ENCODE measurements at places on chromosomes 5 and 9.
A peak's percentile ranks its signal among the peaks of the same experiment; 100 is the strongest.

GRCh38 chr9:26779062-26779461 lies 113.5 kb downstream of the CAAP1 start:
- no peaks in the 10 kb centered on the region for H3K27me3 ChIP-seq
- peaks cover 4% of the 10 kb centered on the region for H3K4me1 ChIP-seq
- peak; percentile 36 for DNase-seq
- no peaks in the 10 kb centered on the region for H3K36me3 ChIP-seq
- H3K27ac ChIP-seq, result no peak overlapping the region
- no peak overlapping the region for H3K4me3 ChIP-seq

DNA sequence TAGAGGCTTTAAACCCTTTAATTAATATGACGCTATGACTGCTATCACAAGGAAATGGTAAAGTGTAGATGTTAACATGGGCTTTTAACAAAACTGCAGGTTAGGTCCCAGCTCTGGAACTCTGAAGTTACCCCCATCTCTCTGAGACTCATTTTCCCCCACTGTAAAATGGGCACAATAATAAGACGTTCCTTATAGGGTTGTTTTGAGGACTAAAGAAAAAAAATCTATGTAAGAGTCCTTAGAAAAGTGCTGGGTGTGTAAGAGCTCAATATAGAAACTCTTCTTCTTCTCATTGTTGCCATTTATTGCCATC lies 45.8 kb upstream of the STK32A start:
- DNase-seq, result no peak
- H3K27ac ChIP-seq, result no peak overlapping the region
- peaks cover 28% of the 10 kb centered on the region for H3K27me3 ChIP-seq
- H3K4me3 ChIP-seq, result no peak overlapping the region
- no peaks in the 10 kb centered on the region for H3K36me3 ChIP-seq
- H3K4me1 ChIP-seq, result no peaks in the 10 kb centered on the region

DNA sequence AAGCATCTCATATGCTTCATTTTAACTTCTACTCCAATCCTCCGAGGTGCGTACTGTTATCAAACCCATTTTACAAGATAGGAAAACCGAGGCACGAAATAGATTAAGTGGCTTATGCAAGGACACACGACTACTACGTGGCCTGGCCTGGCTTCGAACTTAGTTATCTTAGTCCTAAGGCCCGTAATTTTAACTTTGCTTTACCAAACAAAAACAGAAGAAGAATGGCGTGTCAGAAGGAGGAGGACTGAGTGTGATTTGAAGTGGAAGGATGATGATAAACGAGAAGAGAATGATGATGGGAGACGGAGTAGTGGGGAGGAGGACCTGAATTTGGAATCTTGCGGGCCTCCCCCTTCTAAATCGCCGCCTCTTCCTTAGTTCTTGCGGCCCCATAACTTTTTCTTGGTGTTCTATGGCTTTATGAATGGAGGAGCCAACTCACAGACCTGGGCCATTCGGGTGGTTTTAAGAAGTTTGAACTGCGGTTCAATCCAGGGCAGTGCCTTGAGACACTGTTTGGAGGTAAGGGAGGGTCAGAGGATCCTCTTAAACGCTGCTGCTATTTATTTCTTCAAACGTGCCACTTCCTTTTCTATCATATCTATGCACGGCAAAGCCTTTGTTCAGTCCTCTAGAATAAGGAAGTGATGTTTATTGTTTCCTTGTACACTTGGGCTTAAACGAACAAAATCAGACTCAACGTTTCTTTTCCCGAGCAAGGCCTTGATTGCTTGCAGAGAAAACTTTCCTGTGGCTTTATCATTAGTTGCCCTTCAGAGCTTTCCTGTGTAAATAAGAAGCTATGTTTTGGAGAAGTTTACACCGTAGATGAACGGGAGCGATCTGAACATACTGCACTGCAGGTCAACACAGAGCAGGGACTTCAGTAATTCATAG lies 795 bp downstream of the CNOT8 start:
- no peaks in the 10 kb centered on the region for H3K27me3 ChIP-seq
- H3K4me1 ChIP-seq, result peaks cover 11% of the 10 kb centered on the region
- H3K4me3 ChIP-seq, result peak overlapping the region; percentile 93
- DNase-seq, result peak; percentile 14
- no peaks in the 10 kb centered on the region for H3K36me3 ChIP-seq

DNA sequence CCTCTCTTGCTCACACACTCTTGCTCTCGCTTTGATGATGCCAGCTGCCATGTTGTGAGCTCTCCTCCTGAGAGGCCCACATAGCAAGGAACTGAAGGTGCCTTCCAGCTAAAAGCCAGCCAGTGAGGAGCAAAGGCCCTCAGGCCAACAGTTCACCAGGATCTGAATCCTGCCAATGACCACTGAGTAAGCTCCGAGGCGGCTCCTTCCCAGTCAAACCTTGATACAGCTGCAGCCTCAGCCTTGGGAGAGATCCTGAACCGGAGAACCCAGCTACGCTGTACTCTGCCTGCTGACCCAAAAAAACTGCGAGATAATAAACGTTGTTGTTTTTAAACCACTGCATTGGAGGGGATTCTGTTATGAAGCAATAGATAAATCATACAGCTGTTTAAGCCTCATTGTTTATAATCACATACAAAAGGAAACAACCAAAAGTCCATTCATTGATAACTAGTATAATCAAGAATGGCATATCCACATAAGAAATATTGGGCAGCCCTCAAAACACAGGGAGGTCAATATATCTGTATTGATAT lies 49.0 kb upstream of the IFNK start:
- no peak for DNase-seq
- no peaks in the 10 kb centered on the region for H3K36me3 ChIP-seq
- H3K27me3 ChIP-seq, result no peaks in the 10 kb centered on the region
- no peak overlapping the region for H3K27ac ChIP-seq
- no peak overlapping the region for H3K4me3 ChIP-seq

DNA sequence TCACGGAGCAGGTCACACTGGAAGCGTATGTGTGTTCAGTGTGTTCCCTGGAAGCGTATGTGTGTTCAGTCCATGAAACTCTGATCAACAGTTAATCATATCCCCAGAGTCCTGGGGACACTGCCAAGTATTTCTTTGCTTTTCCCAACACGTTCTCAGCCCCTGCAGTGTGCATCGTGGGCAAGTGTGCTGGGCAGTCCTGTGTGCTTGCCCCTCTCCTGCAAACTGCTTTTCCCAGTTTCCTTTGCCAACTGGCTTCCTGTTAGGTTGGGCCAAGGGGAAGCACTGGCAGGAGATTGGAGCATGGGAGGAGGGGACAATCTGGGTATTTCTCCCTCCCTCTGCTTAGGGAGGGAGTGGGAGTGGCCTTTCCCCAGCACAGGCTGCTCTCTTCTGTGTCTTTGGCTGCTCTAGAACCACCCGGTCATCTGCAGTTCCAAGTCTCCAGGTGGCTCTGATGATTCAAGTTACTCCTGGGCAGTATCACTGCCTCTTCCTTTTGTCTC lies 36.8 kb upstream of the NEK6 start:
- H3K36me3 ChIP-seq, result no peaks in the 10 kb centered on the region
- peak overlapping the region; percentile 22 for H3K4me3 ChIP-seq
- H3K27ac ChIP-seq, result peak overlapping the region; percentile 92
- no peaks in the 10 kb centered on the region for H3K27me3 ChIP-seq
- peak; percentile 93 for DNase-seq
- H3K4me1 ChIP-seq, result peaks cover 66% of the 10 kb centered on the region

GRCh38 chr9:111661150-111661801 lies at the start of gene GNG10:
Gene GNG10 (plus strand): TSS chr9:111661605. CDS start chr9:111661635, 30 bp downstream.
- H3K27ac ChIP-seq, result no peak within 1 kb of the TSS
- no peaks in the 10 kb centered on the region for H3K27me3 ChIP-seq

- H3K36me3 ChIP-seq, result no peaks in the 10 kb centered on the region
- H3K27ac ChIP-seq, result no peak overlapping the region
- no peak for DNase-seq
- no peak overlapping the region for H3K4me3 ChIP-seq
- H3K27me3 ChIP-seq, result no peaks in the 10 kb centered on the region
Measured at GRCh38 chr9:6630502-6631206, 14.9 kb downstream of the GLDC start.

- peak; percentile 71 for DNase-seq
- peaks cover 83% of the 10 kb centered on the region for H3K4me1 ChIP-seq
- H3K27ac ChIP-seq, result peak overlapping the region; percentile 99
- no peaks in the 10 kb centered on the region for H3K27me3 ChIP-seq
- H3K36me3 ChIP-seq, result no peaks in the 10 kb centered on the region
Measured at GRCh38 chr5:78597974-78598371, 50.6 kb downstream of the LHFPL2 start.

DNA sequence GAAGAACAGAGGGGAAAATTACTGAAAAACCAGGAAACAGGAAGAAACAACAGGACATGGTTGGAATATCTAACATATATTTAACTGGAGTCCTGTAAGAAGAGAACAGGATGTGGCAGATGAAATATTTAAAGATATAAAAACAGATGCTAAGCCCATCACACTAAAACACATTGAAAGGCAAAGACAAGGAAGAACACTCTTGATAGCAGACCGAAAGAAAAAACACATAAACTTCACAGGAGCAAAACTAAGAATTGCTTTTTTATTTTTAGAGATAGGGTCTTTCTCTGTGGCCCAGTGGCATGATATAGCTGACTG lies 324.4 kb upstream of the ARRDC3 start:
- no peaks in the 10 kb centered on the region for H3K36me3 ChIP-seq
- DNase-seq, result no peak
- H3K4me1 ChIP-seq, result no peaks in the 10 kb centered on the region
- H3K4me3 ChIP-seq, result no peak overlapping the region
